WTC11 (cell line): ENCODE measurements at places on chromosomes 6 and 20.

DNA sequence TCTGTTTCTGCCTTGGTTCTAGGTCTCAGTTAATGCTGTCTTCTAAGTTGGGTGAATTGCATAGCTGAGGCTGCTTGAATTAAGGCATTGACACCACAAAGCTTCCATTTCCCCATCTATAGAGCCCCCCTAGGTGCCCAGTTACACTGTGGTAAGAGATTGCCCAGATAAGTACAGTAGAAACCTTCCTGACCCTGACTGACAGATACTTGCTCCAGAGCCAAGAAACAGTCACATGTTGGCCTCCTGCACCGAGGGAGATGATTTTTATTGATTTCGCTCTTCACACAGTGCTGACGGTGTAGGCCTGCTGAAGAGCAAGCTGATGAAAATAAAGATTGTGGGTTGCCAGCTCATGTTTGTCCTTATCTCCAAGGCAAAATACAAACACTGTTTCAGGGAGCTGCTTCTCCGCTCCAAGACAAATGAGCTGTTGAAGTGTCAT, 67.9 kb downstream of the TRMT11 start:
- no peak for DNase-seq

- DNase-seq = no peak
Observed at GRCh38 chr6:41022294-41022693, 16.7 kb downstream of the UNC5CL start.

DNA sequence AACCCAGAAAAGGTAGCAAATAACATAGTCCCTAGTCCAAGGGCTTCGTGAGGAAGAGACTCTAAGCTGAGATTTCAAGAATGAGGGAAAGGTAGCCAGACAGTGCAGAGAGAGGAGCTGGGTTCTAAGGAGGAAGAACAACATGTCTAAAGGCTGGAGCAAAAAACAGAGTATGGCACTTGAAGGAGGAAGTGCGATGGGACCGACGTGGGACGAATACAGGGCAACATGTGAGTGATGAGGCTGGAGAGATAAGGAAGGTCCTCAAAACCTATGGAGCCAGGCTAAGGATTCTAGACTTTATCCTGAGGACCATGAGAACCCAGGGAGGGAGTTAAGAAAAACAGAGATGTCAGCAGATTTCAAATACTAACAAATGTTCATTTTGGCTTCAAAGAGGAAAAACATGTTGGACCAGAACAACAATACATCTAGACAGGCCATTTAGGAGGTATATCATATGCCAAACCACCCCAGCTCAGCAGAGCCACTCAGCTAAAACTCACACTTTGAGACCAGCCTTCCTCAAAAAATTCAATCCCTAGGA, 17.5 kb downstream of the ATXN1 start:
- no peak for DNase-seq

- DNase-seq = no peak
Observed at GRCh38 chr6:169234634-169235033, 19.0 kb downstream of the THBS2 start.
